Upper lobe of left lung (tissue), 6 donors: ENCODE measurements at places on chromosomes 16 and 17.

DNA sequence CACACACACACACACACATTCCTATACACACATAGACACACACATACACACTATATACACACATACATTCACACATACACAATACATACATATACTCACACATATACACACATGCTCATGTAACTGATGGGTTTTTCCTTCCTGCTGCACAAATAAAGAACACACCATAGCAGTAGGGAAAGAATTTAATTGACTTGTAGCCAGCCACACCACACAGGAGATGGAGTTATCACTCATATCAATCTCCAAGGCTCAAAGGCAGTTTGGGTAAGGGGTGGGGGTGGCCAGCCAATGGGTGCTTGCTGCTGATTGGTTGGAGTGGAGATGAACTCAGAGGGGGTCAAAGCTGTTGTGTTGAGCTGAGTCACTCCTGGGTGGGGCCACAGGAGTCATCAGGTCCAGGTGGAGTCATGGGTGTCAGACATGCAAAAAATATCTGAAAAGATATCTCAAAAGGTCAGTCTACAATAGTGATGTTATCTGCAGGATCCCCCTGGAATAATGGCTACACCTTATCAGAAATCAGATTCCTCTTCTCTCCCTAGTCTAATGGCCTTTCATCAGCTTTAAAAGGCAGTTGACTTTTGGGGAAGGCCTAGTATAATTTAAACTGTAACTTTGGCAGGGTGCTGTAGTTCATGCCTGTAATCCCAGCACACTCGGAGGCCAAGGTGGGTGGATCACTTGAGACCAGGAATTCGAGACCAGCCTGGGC is 46.1 kb downstream of the WSB1 start:
- no peak overlapping the region for H3K27ac ChIP-seq
- no peak overlapping the region for H3K4me3 ChIP-seq
- no peak for DNase-seq
- no peaks in the 10 kb centered on the region for H3K27me3 ChIP-seq

DNA sequence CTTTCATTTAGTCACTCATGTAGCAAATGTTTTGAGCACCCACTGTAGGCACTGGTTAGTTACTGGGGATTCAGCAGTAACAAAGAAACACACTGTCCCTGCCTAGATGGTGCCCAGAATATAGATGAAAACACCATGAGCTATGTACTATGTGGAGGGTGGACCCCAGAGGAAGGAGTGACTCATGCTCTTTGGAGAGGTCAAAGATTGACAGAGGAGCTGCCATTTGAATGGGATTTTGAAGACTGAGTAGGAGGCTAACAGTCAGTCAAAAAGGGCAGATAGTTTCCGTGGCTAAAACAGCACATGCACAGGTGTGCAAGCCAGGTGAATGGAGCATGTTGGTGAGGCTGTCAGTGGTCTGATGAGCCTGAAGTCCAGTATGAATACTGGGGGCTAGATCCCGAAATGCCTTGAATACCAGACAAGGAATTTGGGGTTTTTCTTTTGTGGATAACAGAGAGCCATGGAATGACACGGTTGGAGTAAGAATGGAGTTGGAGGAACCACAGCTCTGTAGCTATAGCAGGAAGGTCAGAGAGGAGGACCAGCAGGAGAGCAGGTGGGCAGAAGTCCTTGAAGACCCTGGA is 6.1 kb downstream of the IL21R start:
- no peaks in the 10 kb centered on the region for H3K27me3 ChIP-seq
- no peaks in the 10 kb centered on the region for H3K36me3 ChIP-seq
- peaks cover 55% of the 10 kb centered on the region for H3K4me1 ChIP-seq
- H3K27ac ChIP-seq = peak overlapping the region; percentile 62
- DNase-seq = no peak

- no peaks in the 10 kb centered on the region for H3K36me3 ChIP-seq
- no peaks in the 10 kb centered on the region for H3K4me1 ChIP-seq
- H3K27ac ChIP-seq = no peak overlapping the region
- H3K27me3 ChIP-seq = no peaks in the 10 kb centered on the region
Observed at GRCh38 chr17:62109924-62110323, 44.8 kb upstream of the MED13 start.

- no peak overlapping the region for H3K4me3 ChIP-seq
- peaks cover 30% of the 10 kb centered on the region for H3K4me1 ChIP-seq
- H3K27me3 ChIP-seq = no peaks in the 10 kb centered on the region
- DNase-seq = peak; percentile 93
- H3K27ac ChIP-seq = peak overlapping the region; percentile 53
- H3K36me3 ChIP-seq = no peaks in the 10 kb centered on the region
Observed at GRCh38 chr16:56643080-56643778, 4.8 kb downstream of the MT1A start.

GRCh38 chr16:23969468-23970297 is 133.9 kb downstream of the PRKCB start:
- no peaks in the 10 kb centered on the region for H3K36me3 ChIP-seq
- H3K4me3 ChIP-seq = no peak overlapping the region
- H3K27me3 ChIP-seq = no peaks in the 10 kb centered on the region
- no peak overlapping the region for H3K27ac ChIP-seq
- DNase-seq = no peak
